ENCODE measurements at places on chromosomes 16 and 17.

DNA sequence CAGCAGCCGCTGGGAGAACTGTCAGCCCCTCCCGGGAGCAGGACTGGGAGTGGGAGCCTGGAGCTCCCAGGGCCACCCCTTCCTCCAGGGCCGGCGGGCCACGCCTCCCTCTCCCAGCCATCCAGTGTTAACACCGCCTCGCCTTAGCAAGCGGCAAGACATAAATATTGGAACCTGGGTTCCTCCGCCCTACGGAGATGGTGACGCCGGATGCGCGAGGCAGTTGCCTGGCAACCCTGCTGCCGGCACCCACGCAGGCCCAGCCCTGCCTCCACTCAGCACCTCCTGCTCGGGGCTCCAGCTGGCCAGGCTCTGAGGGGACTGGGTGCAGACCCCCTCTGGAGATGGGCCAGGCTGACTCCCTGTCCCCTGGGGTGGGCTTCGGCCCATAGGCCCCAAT, 27.4 kb upstream of the CACNA1H start:
- DNase-seq: peak; percentile 88

DNA sequence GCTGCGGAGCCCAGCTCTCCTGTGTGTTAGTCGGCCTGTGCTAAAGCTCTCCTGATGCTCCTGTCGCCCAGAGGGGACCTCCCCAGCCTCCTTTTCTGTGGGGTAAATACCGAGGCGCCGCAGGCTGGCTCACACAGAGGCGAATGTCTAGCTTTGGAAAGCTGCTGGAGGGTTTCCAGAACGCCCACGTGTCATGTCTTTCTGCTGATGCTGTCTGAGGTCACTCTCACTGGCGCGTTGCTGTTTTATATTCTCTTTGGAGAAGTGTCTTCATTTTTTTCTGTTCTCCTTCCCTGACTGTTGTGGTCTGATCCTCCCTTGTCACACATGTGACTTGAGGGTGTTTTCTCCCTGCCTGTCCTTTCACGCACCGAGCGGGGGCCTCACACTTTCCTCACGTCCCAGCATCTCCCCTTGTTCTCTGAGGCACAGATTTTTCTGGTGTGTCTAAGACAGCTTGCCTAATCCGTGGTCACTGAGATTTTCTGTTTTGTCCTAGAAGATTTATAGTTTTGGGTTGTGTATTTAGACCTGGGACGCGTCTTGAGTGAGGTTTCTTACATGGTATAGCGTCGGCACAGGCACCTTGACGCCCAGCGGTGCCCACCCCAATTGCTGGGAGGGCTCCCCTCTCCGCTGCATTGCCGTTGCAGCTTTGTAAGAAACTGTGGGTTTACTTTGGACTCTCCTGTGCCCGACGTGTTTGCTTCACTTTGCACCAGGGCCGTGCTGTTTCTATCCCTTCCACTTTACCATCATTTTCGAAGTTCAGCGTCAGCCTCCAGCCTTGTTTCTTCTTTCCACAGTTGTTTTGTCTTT, 92.1 kb upstream of the ZNF750 start:
- DNase-seq: peak; percentile 61

DNA sequence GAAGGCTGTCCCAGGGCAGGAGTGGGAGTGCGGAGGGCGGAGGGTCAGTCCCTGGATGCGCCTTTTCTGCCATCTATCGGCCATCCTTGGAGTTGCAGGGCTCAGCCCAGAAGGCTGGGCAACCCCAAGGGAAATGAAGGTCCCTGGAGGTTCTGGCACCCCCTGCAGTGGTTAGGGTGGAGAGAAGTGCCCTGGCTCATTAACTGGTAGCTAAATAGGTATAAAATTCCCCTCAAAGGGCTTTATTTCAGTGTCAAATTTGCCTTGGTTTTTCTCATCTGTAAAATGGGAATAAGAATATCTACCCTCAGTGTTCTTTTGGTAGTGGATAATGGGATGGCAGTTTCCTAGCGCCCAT, 22.4 kb downstream of the C17orf75 start:
- DNase-seq: peak; percentile 82

GRCh38 chr16:50711862-50712559, 18.6 kb downstream of the NOD2 start:
- peak; percentile 90 for DNase-seq

- DNase-seq: no peak
These were observed 17.3 kb upstream of the MYO1D start for GRCh38 chr17:32894245-32894644.

DNA sequence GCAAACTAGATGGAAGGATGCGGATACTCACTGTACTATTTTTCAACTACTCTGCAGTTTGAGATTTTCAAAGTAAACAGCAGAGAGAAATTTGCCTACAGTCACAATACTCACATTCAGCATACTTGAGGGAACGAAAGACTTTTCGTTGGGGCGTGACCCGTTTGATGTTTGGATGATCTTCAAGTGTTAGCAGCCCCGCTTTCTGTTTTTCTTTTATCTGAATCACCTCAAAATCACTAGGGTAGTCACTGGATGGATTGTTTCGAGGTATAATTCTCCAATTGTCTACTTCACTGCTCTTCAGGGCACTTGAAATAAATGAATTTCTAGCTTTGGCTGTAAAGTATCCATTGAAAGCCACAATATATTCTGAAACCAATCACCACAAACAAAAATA, 17.8 kb downstream of the MBTPS1 start:
- DNase-seq: no peak

- no peak for DNase-seq
These were observed 8.0 kb upstream of the SPATA32 start for GRCh38 chr17:45269912-45270311.

DNA sequence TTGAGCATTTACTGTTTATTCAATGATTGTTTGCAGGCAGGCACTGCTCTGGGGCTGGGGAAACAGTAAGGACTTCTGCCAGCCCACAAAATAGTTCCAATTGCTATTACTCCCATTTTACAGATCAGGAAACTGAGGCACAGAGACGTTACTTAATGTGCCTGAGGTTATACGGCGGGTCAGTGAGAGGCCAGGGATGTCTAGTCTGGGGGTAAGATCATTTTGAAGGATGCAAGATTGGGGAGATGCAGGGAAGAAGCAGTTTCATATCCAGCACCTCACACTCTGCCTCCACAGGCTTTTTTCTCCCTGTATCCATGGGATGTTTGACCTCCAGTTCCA, 46.5 kb downstream of the ABAT start:
- DNase-seq: no peak

DNA sequence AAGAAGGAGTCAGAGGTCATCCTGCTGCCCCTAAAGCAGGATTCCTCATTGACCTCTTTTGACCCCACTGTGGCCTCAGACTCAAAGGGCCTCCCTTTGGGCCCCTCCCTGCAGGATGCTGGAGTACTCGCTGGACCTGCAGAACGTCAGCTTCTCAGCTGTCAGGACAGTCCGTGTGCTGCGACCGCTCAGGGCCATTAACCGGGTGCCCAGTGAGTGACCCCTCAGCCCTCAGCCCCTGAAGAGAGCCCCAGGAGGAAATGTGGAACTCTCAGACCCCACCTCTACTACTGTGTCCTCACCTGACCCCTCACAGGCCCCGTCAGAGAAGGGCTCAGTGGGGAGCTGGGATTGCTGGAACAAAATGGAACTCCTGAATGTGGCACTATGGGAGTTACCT, 9.1 kb downstream of the CACNA1G start:
- DNase-seq: no peak

DNA sequence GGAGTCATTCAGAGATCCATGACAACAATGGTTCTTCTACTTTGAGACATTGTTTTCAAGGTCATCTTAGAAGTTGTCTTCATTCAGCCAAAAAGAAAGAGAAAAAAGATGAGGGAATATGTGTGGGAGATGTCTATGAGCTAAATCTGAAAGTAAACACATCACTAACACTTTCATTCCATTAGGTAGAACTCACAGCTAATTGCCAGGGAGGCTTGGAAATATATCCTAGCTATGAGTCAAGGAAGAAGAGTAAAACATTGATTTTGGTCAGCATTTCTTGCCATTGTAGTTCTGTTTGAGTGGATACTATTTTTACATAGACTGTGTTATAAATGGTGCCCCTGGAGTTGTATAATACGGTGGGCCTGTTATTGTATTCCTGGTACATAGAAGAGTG, 316.4 kb upstream of the MYOCD start:
- no peak for DNase-seq

DNA sequence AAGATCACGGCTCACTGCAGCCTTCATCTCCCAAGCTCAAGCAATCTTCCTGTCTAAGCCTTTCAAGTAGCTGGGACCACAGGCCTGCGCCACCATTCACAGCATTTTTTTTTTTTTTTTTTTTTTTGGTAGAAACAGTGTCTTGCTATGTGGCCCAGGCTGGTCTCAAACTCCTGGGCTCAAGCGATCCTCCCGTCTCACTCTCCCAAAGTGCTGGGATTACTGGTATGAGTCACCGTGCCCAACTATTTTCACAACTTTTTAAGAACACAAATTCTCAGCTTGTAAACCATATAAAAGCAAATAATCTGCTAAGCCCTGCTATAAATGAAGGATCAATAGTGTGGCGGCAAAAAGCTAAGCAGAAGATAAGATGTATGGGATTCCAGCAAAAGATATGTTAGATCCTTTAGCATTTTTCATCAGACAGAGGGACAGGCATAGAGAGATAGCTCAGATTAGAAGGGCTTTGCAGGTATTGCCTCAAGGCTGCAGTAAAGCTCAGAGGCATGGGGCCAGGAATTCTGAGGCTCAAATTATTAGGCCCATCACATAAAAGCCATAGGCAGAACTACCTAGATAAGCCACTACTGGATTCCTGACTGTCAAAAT, 55.1 kb downstream of the EMP2 start:
- no peak for DNase-seq

- DNase-seq: no peak
These were observed 868 bp downstream of the MED13 start for GRCh38 chr17:62064029-62064790.

DNA sequence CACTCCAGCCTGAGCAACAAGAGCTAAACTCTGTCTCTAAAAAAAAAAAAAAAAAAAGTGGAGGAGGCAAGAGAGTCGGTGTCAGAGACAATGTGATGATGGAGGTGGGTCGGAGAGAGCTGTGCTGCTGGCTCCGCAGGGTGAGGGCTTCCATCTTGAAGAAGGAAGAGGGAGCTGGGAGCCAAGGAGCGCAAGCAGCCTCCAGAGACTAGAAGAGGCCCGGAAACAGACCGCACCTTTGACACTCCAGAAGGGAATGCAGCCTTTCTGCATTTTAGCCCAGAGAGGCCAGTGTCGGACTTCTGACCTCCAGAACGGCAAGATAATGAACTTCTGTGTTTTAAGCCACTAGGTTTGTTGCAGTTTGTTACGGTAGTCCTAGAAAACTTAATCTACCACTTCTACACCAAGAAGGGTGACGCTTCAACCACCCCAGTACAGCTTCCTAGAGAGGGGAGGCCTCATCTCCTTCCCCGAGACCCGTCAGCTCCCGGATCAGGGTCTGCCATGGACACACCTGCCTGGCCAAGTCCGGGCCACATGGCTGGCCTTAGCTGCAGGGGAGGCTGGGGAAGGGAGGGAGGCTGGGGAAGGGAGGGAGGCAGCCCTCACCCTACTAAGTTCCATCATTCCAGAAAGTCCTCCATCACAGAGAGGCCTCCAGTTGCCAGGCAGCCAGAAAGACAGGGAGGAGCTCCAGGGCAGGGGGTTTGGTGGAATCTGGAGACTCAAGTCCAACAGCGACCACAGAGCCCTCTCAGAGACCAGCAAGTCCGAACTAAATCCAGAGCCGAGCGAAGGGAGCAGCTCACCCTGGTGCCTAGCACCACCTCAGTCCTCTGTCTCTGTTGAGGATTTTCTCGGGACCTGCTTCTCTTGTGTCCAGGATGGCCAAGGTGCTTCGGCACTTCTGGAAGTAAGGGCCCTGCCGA, 13.2 kb upstream of the RBFOX3 start:
- DNase-seq: peak; percentile 37

All from head of caudate nucleus (tissue), 42 donors.